ENCODE measurements at places on chromosomes 5 and 9.

DNA sequence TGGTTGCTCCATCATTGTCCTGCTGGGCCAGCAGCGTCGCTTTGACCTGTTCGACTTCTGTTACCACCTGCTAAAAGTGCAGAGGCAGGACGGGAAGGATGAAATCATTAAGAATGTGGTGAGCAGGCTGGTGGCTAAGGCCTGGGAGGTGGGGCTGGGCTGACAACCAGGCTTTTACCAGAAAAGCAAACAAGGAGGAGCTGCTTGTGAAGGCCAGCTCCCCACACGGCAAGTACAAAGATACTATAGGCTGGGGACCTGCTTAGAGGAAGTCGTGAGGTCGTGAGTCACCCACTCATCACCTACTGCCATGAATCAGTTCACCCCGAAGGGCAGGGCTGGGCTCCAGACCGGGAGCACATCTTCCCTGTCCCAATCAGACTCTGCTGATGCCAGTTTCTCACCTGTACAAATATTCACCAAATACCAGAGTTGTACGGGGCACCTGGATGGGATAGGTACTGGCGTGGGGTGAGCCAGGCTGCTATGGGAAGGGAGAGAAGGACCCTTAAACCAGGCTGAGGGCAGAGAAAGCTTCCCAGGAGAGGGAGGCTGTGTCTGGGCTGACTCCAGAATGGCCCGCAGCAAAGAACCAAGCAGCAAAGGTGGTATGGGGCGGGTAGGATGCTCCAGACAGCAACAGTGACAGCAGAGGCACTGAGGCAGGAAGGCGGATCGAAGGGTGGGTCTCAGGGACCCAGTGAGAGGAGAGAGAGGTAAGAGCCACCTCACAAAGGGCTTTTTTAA is 69.3 kb upstream of the NIPAL4 start:
- no peak for DNase-seq

DNA sequence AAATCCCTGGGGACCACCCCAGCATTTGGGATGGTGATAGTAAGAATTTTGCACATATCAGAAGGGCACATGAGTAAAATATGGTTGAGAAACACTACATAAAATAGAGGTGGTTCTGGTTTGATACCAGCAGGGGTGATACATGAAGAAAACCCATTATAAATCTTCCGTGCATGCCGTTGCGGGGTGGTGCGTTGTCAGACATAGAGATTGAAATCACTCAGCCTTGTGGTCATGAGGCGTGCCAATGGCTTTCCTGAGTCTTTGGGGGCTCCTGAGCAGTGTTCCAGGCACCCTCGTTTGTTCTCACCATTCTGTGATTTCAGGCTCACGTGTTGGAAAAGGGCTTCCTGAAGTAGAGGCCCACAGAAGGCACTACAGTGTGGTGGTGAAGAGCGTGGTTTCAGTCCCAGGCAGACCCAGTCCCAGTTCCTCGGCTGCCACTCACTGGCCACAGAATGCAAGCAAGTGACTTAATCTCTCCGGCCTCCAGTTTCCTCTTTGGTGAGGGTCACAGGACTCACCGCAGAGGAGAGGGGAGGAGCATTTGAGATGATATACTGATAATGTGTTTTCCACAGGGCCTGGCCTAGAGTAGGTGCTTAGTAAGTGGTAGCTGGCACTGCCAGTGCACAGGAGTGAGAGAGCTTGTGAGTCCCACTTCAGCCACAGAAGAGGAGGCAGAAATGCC is 20.5 kb upstream of the GLRX start:
- DNase-seq, result peak; percentile 47

DNA sequence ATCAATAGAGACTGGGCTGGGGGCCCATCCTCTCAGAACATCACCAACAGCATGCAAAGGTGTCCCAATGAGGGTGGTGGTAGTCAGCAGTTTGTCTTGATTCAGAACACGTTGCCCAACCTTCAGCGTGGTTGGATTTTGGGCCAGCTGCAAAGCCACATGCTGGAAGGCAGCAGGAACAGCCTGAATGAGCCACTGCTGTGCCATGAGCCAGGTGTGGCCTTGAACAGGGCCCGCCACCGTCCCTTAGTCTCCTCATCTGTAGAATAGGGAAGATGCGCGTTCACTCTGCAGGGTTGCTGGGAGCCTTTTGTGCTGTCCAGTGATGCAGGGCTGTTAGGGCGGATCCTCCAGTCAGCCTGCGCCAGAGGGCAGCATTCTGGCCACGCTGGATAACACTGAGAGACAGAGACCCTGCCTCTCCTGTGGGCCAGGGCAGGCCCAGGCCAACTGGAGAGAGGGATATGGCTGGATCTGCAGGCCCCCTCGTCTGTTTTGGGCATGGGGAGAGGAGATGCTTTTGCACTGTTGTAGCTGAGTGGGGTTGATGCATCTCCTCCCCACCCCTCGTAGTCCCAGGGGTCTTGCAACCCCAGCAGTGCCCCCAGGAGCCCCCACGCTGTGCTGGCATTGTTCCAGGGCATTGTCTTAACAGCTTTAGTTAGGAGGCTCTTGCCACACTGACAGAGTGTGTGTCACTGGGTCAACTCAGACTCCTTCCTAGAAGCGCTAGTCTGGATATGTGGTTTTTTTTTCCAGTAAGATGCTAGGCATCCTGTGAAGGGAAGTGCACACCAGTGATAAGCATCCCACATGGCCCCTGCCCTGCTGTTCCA is 42.1 kb downstream of the SLC46A2 start:
- no peak for DNase-seq

DNA sequence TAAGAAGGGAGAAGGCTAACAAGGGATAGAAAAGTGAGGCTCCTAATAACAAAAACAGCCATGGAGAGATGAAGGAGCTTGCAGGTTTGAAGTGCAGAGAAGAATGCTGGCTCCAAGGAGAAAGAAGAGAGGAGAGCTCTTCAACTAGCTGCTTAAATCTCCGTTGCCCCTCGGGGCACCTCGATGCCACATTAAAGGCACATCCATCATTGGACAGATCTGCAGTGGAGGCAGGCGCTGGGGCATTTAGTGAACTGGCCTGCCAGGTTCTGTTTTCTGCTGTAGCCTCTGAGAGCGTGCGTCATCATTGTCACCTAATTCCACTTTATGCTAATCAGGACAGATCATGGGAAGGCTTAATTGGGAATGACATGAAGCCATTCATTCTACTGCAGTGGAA is 1426.2 kb upstream of the WWC1 start:
- no peak for DNase-seq

GRCh38 chr9:115209601-115210306 is 91.8 kb upstream of the TNC start:
- DNase-seq, result no peak

GRCh38 chr9:69070201-69070600 is 34.6 kb downstream of the FXN start:
- DNase-seq, result no peak

- DNase-seq, result peak; percentile 7
Measured at GRCh38 chr9:24257726-24258125, 288.0 kb downstream of the IZUMO3 start.

DNA sequence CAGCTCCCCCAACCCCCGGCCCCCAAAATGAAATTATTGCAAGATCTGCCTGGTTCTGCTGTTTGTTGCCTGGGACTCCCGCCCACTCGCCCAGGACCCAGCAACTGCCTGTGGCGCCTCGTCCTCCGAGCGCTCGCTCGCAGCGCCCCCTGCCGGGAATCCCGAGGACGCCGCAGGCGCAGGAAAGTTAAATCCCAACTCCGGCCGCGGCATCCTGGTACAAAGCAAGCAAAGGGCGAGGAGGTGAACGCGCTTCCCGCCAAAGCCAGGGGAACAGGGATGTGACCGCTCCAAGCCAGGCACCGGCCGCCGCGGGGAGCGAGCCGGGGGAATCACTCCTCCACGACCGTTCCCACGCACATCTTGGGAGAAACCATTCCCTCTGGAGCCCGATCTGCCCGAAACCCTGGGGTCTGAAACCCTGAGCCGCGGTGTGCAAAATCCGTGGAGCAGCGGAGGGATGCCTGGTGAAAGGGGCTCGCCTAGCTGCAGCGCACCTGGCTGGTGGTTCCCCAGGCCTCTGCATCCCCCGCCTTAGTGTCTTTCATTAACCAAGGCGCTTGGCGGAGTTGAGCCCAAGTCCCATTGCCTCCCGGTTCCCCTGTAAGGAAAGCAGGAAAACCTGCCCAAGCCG is 1.3 kb downstream of the SEMA5A start:
- peak; percentile 94 for DNase-seq

GRCh38 chr5:142313682-142314081 is 11.1 kb downstream of the SPRY4 start:
- no peak for DNase-seq

DNA sequence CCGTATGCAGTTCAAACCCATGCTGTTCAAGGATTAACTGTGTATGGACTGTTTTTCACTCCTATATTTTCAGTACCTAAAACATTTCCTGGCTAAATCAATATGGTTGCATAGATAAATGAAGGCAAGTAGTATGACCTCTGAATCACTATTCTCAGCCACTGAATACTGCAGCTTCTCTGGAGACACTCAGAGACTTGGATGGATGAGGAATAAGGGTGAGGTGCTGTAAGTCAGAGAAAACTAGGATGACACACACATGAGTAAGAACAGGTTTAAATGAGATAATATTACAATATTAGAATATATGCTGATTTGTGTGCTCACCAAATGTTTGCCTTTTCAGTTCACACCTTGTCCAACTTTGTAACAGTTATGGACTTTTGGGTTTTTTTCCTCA is 26.0 kb upstream of the ANXA1 start:
- no peak for DNase-seq

DNA sequence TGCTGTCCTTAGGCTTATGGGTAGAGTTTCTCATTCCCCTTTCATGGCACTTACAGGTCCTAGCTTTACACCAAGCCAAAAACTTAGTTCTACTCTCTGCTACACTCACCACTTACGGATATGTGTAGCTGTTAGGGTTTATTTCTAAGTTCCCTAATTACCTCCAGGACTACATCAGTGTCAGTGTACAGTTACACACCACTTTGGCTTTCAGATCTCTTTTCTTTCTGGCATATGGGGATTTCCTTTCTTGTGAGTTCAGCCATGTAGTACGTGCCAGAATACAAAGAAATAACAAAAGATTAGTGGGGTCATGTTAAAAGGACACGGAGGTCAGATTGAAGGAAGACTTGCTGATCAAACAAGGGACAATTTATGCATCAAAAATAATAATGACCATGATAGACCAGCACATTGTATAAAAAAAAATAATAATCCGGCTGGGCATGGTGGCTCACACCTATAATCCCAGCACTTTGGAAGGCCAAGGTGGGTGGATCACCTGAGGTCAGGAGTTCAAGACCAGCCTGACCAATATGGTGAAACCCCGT is 41.8 kb downstream of the LYRM7 start:
- DNase-seq, result no peak

- no peak for DNase-seq
Measured at GRCh38 chr5:1002271-1002546, 6.4 kb upstream of the NKD2 start.

GRCh38 chr5:131644822-131645221 is 9.8 kb upstream of the RAPGEF6 start:
- no peak for DNase-seq

- no peak for DNase-seq
Measured at GRCh38 chr9:125966466-125966865, 219.3 kb downstream of the PBX3 start.

DNA sequence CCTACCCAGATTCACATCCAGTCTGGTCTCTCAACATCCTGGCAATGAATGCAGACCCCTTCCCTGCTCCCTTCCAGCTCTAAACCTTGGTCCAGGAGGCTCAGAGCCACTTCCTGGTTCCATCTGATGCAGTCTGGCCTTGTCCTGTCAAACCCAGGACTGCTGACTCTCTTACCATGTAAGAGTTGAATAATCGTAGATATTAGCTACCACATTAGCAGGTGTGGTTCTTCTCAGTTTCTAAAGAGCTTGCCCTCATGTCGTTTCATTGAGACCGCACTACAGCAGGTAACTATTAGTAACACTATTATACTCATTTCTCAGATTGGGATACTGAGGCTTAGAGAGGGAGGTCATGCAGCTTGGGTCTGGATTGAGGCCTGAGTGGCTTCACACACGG is 133.3 kb downstream of the BOD1 start:
- DNase-seq, result no peak

DNA sequence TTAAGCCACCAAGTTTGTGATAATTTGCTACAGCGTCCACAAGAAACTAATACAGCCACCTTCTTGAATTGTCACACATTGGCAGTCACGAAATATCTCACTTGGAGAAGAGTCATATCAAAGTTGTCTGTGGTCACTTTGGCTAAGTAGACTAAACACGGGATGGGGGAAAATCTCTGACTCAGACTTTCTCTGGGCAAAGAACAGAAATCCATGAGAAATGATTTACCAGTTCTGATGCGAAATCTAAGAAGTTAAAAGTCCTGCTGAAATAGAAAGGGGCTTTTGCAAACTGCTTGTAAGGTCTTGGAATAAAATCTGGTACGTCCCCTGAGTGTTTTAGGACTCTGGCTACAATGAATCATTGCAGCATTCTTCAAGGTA is 158.4 kb downstream of the COL23A1 start:
- no peak for DNase-seq

- DNase-seq, result no peak
Measured at GRCh38 chr5:171152382-171152781, 156.7 kb upstream of the TLX3 start.

DNA sequence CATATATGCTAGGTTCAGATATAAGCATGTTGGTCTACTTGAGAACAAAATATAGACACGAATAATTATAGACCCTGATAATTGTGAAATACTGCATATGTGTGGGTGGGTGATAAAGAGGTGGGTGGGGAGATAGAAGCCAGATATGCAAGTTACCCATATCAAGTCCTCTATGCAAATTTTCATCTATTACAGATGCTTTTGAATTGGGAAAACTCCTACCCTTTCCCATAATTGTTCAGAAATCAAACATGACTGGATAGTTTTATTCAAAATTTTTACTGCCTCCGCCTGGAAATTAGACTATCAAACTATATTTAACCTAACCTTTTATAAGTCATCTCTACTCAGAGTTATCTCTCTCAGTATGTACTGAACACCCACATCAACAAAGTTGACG is 157.5 kb downstream of the MEF2C start:
- no peak for DNase-seq

DNA sequence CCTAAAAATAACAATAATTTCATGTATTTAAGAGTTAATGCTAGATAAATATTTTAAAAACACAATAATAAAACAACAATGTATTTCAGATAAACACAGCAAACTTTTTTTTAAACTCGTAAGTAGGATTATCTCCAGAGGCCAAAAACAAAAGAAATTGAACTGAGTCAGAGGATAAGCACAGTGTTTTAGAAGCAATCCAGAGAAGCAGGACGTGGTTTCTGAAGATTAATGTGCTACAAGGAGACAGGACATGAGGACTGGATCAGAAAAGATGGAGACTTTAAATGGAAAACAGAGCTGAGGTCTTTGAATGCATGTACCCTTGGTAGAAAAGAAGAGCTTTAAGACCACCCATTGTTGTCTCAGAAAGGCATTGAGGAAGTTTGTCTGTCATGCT is 491.2 kb upstream of the TLE4 start:
- no peak for DNase-seq

DNA sequence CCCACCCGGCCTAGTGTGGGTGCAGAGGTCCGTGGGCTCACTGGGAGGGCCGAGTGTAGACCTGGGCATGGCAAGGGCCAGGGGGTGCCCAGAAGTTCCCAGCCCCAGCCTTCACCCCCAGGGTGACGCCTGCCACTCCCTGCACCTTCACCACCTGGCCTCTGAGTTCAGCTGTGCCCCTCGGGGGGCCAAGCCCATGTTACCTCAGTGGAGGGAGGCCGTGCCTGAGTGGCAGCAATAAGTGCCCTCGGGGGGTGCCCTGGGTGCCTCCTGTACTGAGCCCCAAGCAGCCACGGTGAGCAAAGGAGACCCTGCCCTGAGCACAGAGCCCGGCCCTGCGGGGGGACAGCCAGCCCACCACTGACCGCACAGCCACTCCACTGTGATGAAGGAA is 10.3 kb upstream of the FCN2 start:
- DNase-seq, result no peak

GRCh38 chr5:163861670-163862069 is 356.3 kb downstream of the MAT2B start:
- no peak for DNase-seq
